ENCODE measurements at places on chromosomes 6 and 20. TPM values are rescaled to one million over a fixed set of nuclear protein-coding genes. Genes with fewer than 3 reads are reported as not detected.

- DNase-seq: no peak
Observed at GRCh38 chr6:19831358-19831757, 5.8 kb upstream of the ID4 start.

DNA sequence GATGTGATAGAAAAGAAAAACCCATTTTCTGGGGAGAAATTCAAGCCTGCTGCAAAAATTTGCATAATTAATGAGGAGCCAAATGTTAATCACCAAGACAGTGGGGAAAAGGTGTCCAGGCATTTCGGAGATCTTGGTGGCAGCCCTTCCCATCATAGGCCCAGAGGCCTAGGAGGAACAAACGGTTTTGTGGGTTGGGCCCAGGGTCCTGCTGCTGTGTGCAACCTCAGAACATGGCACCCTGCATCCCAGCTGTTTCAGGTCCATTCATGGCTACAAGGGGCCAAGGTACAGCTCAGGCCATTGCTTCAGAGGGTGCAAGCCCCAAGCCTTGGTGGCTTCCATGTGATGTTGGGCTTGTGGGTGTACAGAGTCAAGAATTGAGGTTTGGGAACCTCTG lies 189.8 kb upstream of the IMPG1 start:
- DNase-seq: no peak

The SERINC3 gene
- total RNA-seq: 42.9 TPM

The PDRG1 gene
- total RNA-seq: 6.5 TPM

DNA sequence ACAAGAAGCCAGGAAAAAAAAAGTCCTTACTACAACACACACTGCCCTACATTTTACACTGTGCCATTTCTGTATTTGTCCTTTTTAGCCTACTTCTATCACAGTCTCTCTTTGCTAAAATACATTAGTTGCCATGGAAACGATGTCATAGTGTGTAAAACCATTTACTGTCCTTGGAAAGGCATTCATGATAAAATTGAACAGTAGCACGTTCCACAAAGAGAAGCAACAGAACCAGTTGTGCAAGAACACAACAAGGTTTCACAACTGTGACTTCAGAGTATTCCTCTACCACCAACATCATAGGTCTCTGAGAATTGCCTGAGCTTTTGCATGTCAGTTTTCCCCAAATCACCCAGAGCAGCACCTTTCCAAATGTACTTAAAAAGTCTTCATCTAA lies 20.5 kb downstream of the FYN start:
- DNase-seq: peak; percentile 48

DNA sequence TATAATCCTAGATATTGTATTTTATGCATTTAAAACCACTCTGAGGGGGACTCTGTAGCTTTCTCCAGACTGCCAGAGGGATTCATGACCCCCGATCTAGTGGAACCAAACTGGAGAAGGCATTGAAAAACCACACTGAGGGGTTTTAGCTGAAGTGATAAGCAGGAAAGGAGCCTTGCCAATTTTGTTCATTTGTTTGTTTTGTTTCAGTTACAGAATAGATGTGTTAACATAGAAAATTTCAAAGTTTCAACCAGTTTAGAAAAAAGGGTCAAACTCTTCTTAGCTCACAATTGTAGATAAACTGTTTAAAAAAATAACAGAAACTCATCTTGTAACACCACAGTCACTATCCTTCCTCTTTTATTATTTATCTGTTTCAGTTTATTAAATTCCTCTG lies 19.8 kb downstream of the TAB2 start:
- no peak for DNase-seq

GRCh38 chr6:157561414-157561790 lies 180.4 kb downstream of the ZDHHC14 start:
- DNase-seq: no peak

DNA sequence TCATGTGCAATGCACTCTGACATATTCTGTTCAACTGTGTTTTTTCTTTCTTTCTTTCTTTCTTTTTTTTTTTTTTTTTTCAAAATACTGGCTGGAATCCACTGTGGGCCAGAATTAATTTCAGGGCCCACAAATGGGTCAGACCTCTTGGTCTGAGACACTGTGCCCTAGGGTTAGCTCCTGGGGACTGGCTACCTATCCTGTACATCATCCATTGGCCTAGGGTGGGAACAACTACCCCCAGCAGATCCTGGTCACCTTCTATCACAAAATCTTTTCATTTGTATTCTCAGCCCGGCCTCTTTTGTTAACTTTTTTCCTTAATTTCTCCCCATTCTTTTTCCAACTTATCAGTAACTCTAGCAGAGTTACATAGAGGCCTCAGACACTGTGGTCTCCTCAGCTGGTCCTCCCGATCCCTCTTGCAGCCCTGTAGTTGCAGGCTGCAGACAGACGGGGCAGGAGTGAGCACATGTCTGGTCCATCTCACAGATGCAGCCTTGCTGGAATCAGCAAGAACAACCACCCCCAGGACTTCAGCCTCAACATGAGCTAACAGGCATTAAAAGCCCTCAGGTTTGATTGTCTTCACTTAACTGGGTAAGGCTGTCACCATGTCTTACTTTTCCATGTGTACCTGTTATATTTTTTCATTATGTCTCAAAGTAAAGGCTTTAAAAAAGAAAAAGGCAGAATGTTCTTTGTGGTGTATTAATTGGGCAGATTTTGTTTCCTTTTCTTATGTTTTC lies 41.3 kb downstream of the TXLNB start:
- DNase-seq: peak; percentile 64

DNA sequence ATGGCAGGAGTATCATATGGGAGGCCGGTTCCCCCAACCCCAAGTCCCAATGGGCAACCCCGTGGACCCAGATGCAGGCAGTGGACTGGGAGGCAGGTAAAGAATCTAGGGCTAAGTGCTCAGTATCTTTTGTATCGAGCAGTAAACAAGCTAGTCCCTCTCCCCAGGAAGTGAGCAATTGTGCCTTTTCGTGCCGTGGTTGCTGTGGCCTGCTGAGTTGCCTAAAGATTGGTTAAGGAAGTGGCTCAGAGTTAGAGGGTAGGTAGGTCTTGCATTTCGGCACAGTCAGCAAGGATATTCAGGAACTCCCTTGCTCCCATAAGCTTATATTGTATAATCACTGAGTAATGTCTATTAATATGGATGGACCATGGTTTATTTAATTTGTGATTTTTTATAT lies 1.3 kb upstream of the DNAH8 start:
- no peak for DNase-seq

GRCh38 chr6:43644940-43645612 lies at the start of gene RSPH9:
TSS of gene RSPH9 (plus strand) at chr6:43645036. CDS start at chr6:43645099, 63 bp downstream.
- DNase-seq: peak; percentile 82

DNA sequence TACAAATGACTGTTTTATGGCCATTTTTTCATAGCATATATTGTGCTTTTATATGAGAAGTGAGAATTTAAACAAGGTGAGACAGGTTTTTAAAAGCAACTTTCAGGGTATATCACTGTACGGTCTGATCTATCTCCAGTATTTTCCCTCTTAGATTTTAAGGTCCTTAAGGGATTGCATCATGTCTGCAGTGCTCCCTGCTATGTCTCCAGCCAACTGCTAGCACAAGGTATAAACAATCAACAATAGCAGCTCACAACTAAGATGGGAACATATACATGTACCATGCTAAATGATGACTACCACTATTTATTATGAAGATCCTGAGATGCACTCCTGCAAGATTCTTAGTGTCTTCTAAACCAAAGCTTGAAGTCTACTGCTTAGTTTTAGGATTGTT lies 7.2 kb downstream of the FUCA2 start:
- DNase-seq: no peak

GRCh38 chr20:44176833-44177534 lies 10.0 kb downstream of the JPH2 start:
- peak; percentile 95 for DNase-seq

DNA sequence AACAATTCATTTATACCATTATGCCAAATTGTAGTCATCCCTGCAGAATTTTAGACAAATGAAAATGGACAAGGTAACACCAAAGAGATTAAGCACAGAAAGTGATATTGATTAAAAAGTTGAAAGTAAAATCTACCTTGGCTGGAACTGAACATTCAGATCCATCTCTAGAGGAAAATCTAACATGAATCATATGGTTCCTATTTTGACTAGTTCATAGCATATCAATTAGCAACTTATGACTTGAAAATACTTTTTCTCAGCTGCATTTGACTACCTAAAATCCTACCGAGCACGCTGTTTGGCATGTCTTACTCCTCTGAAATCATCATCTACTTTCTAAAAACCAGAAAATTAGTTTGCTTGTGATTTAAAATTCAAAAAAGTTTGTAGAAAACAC lies 22.6 kb downstream of the PSMB9 start:
- no peak for DNase-seq

GRCh38 chr6:64145658-64146057 lies 510.1 kb downstream of the PHF3 start:
- no peak for DNase-seq

GRCh38 chr20:1505361-1505760 lies 14.1 kb upstream of the SIRPB2 start:
- no peak for DNase-seq

DNA sequence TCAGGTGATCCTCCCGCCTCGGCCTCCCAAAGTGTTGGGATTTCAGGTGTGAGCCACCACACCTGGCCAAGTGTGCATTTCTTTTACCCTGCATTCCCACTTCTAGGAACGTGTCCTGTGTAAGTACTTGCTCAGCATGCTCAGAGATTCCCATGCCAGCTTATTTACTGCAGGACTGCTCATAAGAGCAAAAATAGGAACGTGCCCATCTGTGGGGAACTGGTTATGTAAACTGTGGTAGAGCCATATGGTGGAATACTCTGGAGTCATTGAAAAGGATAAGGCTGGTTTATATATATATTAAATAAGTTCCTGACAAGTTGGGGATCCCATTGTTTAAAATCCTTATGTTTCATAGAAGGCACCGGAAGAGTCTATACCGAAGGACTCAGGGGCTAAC lies 38.2 kb upstream of the FANCE start:
- DNase-seq: no peak

- DNase-seq: peak; percentile 72
Observed at GRCh38 chr6:1321738-1322137, 9.8 kb downstream of the FOXQ1 start.

DNA sequence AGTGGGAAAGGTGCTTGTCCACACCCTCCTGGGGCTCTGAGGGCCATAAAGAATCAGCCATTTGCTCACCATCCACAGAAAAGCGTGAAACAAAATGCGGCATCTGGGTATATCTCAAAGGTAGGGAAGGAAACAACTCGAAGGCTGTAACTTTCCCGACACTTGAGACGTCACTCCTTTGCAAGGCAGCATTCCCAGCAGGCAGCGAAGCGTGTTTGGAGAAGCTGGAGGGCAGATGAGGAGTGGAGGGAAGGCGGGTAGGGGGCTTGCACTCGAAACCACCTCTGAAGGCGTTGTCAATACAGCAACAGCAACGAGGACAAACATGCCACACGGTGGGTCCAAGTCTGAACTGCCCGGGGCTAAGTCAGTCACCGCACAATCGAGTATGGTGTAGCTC lies 98.4 kb downstream of the FOXC1 start:
- no peak for DNase-seq

The MAP7 gene
- total RNA-seq: 6.1 TPM

The KCNK17 gene
- total RNA-seq: 0.62 TPM

- no peak for DNase-seq
Observed at GRCh38 chr6:93393554-93394074, 25.7 kb downstream of the EPHA7 start.

The COL9A3 gene
- 28.1 TPM for total RNA-seq

- DNase-seq: peak; percentile 41
Observed at GRCh38 chr20:21832442-21833385, 127.2 kb downstream of the PAX1 start.

- DNase-seq: peak; percentile 50
Observed at GRCh38 chr6:126625019-126625418, 285.1 kb downstream of the CENPW start.

DNA sequence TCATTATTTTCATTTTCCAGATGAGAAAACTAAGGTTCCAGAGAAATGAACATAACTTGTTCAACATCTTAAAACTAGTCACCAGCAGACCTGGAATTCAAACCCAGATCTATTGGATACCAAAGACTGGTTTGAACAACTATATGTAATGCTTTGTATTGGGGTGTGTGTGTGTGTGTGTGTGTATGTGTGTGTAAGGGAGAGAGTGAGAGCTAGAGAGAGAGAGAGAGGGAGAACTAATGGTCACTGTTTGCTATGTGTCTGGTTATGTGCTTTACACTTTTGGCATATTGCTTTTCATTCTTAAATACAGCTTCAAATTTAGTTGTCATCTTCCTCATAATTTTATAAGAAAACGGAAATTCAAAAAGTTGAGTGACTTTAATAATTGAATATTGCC lies 134.7 kb upstream of the ZNF217 start:
- no peak for DNase-seq

The FRS3 gene
- total RNA-seq: 2.4 TPM

DNA sequence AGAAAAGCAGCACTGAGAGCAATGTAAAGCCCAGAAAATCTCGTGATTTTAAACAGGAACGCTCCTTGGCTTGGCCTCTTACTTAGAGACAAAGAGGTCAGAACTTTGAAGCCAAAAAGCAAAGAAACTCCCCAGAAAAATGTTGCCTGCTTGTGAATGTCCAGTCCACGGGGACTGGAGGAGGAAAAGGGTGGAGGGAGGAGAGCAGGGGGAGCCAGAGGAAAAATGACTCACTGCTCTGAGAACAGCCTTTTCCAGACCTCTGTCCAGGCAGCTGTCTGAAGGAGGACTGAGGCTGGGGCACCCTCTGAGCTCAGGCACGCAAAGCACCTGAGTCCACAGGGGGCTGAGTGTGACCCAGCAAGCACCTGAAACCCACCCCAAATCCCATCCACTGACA lies 64.7 kb downstream of the TRAM2 start:
- DNase-seq: peak; percentile 76

DNA sequence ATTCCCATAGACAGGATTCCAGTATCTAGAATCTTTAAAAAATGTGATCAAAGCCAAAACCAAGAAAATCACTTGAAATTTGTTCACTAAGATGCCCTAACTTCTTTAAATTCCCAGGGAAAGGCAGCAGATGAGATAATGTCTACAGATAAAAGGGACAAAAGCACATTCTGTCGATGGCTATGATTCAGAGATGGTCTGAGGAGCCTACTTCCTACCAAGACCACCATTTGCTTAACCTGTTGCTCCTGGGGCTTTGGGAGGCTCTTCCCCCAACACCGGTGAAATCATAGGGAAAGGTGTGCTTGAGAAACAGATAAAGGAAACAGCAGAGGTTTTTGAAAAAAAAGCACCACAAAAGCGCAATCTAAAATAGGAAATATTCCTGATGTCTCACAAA lies 118.3 kb upstream of the MAP7 start:
- no peak for DNase-seq

The TUBB1 gene
- total RNA-seq: 1.8 TPM

GRCh38 chr6:23137611-23138010 lies 568.2 kb downstream of the HDGFL1 start:
- no peak for DNase-seq

- DNase-seq: no peak
Observed at GRCh38 chr6:35703554-35703953, 14.8 kb upstream of the FKBP5 start.

The CPNE5 gene
- 8.7 TPM for total RNA-seq

The ENPP4 gene
- total RNA-seq: 44.0 TPM

GRCh38 chr6:168216751-168217191 lies 102.8 kb downstream of the DACT2 start:
- DNase-seq: no peak

GRCh38 chr6:82095091-82095490 lies 152.5 kb downstream of the IBTK start:
- no peak for DNase-seq
